Activated CD4-positive, CD25-positive, alpha-beta regulatory T cell treated with anti-CD3 and anti-CD28 coated beads, Interleukin-2, amount 50 U/mL, for 72 hours (primary cell): ENCODE measurements at places on chromosomes 4 and X.

GRCh38 chrX:137428766-137429591 lies 136.9 kb upstream of the ZIC3 start:
- DNase-seq, result no peak

DNA sequence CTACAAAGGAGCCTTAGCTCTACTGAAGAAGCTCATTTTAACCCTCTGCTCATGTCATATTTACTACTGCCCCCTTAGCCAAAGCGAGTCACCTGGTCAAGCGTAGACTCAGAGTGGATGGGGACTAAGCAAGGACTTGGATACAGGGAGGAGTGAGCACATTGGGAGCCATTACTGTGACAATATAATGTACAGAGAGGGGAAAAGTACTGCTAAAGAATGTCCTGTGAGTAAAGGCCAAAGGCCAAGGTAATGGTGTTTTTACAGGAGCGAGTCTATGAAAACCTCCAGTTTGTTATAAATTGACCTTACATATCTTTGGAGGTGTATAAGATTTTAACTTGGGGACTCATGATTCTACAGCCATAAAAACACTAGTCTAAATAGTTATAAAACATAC lies 10.6 kb upstream of the GK start:
- DNase-seq, result no peak

GRCh38 chr4:81723927-81724587 lies 252.3 kb upstream of the RASGEF1B start:
- no peak for DNase-seq

DNA sequence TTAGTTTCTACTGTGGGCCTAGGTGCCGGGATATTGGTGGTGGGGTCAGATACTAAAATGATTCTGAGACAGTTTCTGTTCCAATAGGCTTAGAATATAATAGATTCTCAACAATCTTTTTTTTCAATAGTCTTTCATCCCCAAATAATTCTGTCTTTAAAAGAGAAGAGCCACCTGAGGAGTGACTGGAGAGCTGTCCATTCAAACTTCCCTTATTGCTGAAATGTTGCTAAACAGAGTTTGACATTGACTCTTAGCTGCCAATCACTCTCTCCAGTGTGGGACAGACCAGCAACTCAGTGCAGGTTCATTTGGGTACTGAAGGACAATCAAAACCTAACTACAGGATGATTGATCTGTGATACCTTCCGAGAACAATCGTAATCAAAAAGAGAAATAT lies 12.4 kb upstream of the ADH7 start:
- no peak for DNase-seq

- DNase-seq, result no peak
Observed at GRCh38 chr4:15318621-15319348, 109.0 kb upstream of the C1QTNF7 start.

DNA sequence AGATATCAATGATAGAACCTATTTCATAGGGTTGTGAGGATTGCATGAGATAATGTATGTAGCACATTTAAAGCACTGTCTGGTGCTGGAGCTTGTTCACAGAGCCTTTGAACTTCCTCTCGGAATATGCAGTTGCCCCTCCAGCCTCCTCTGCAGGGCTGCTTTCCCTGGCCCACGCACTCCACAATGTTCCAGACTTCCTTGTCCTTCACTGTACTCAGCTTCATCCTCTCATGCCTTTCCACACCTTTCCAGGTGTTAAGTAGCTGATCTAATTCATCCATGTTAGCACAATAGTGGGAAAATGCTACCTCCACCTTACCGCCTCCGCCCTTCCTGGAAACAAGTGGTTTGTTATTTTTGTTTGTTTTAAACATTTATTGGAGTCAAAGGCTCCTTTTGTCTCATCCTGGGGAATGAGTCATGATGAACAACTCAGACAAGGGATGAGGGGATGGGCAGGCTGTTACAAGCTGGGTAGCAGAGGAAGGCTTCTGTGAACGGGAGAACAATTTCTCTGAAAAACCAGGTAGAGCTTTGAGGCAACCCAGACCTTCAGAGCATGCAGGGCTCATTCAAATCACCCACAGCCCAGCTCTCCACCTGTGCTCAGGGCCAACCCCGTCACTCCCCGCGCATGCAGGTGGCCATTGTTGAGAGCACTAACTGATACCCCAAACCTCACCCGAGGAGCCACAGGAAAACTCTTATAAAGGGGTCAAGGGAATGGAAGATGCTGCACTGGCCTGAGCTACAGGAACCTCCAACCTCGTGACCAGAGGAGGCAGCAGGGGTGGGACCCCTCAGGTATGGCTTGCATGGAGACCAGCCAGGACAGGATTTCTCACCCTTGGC lies 84.9 kb upstream of the TBL1X start:
- DNase-seq, result no peak

DNA sequence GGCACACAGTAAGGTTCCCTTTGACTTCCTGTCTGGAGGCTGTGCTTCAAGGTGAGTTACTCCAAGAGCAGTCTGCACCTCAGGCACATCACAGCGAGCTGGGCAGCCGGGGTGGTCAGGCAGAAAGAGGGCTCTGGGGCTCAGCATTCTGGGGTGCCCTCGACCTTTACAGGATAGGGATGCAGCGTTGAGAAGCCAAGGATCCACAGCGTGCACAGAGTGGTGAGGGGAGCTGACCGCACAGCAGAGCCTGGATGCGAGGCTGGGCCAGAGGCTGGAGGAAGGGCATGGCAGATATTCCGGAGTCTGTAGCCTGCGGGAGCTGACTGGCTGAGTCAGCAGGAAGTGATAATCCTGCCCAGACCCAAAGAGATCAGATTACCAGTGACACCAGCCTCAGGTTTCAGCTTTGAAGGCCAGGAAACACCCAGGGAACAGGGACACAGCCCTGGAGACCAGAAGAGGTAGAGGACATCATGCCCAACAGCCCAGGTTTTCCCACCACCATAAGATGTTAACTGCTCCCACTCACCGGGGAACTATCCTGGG lies 38.4 kb upstream of the PDLIM3 start:
- DNase-seq, result no peak

DNA sequence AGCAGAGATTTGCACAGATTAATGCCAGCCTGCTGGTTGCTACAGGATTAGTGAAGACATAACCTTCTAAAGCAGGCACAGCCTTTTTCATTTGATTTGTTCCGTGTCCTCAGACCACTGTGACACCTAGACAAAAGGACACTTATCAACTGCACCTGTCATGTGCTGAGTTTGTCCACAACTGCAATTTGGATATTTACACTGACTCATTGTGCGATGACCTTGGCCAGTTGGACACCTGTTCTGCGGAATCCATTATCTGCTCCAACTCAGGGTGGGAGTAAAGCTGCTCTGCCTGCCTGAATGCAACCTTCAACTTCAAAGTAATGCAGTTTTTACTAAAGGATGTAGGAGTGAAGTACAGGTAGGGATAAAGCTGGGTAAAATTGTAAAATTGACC lies 4.1 kb upstream of the NR0B1 start:
- DNase-seq, result no peak
